ENCODE measurements at places on chromosomes 2 and 18.

GRCh38 chr2:2038746-2039530, 292.1 kb downstream of the MYT1L start:
- DNase-seq, result no peak

DNA sequence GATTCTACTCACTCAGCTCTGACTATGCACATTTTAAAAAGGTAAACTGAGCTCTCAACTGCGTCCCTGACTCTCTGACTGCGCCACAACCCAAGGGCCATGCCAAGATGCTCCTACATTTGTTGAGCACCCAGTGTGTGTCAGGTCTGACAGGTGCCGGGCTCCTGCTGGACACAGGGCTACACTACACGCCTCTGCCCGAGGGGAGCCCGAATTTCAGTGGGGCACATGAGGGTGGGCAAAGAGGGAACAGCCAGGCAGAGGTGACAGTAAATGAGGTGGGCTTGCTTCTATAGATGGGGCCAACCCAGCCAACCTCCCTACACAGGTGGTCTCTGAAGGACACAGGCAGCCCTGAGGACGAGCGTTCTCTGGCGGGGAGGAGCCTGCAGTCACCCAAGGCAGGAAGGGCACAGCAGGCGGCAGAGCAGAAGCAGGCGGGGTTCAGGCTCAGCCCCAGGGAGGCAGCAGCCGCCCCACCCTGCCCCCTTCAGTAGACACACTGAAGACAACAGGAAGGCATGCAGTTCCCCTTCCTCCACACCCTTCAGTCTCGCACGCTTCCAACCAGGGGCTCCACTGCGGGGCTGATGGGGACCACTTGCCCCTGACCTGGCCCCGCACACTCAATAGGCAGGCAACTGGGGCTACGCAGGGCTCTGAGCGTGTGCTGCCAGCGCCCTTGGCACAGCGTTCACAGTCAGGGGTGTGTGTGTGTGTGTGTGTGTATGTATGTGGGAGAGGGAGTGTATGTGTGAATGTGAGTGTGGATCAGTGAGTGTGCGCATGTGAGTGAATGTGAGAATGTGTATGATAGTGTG, 98.4 kb downstream of the UXS1 start:
- no peak for DNase-seq

DNA sequence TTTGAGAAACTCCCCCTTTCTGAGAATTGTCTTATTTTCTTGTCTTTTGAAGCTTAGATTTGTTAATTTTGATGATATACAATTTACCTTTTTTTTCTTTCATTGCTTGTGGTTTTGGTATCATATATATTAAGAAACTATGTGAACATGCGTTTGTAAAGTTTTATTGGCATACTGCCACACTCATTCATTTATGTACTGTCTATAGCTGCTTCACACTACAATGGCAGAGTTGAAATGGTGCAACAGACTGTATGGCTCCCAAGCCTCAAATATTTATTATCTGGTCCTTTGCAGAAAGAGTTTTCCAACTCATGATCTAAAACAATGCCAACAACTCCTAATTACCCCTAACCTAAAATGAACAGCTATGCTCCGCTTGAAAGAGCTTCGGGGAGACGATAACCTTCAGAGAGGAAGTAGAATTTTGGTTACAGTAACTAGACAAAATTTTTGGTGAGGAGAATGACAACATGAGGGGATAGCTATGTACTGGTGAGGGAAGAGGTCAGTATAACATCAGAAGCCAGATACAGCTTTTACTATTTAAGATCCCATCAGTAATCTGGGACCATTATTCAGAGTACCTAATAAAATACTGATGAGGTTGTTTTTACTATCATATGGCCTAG, 16.1 kb downstream of the PPP3R1 start:
- no peak for DNase-seq

GRCh38 chr2:106798826-106799552, 87.0 kb downstream of the ST6GAL2 start:
- DNase-seq, result no peak

DNA sequence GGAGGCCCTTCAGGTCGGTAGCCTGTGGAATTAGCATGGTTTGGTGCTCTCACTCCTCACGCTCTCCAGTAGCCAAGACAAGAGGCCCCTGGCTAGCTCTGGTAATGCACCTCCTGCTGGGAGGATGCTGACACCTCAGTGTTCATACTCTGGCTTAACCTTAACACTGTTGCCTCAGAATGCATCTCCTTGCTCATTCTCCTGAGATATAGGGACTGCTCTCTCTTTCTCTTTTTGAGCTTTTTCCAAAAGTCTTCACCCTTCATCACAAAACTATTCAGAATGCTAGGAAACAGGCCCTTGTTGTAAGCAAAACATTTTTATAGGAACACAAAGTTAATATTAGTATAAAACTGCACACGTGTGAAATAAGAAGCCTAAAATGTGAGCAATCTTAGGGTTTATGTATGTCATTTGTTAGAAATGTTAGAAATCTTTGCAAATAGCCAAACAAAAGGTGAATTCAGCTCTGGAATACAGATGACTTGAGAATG, 17.3 kb upstream of the IMPA2 start:
- no peak for DNase-seq

DNA sequence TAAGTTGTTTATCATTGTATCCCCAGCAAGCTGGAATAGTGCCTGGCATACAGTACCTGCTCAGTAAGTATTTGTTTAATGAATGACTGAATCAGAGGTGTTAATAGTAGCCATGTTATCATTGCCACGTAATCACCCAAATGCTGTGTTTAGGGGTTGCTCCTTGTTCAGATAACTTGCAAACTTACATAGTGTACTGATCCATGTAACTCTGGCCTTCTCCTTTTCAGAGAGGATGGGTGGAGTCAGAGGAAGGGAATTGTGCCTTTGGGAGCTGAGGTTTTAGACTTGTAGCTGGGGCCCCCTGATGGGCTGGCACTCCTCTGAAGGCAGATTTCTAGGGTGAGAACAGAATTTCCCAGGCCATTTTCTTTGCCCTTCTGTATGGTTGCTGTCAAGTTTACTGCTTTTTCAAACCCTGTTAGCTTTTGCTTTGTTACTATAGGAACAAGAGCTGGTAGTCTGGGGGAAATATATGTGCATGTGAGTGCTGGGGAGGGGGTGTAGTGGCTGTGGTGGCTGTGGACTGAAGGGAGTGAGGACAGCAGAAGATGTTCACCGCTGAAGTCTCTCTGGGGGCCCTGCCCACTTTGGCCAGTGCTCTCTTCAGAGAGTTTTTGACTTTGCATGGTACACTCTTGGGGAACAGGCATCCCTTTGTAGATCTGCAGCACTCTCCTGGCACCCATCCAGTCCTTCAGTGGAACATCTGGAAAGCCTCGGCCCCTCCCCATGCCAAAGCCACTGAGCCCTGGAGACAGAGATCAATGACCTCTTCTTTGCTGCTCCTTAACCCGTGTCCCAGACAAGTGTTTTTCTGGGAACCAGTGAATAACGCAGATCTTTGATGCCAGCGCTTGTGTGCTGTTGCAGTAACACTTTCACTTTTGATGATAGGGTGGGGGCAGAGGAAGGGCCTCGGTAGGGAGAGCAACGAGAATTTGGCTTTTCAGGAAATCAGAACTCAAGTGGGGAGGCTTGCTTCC, 209.0 kb downstream of the PRKCE start:
- DNase-seq, result no peak

DNA sequence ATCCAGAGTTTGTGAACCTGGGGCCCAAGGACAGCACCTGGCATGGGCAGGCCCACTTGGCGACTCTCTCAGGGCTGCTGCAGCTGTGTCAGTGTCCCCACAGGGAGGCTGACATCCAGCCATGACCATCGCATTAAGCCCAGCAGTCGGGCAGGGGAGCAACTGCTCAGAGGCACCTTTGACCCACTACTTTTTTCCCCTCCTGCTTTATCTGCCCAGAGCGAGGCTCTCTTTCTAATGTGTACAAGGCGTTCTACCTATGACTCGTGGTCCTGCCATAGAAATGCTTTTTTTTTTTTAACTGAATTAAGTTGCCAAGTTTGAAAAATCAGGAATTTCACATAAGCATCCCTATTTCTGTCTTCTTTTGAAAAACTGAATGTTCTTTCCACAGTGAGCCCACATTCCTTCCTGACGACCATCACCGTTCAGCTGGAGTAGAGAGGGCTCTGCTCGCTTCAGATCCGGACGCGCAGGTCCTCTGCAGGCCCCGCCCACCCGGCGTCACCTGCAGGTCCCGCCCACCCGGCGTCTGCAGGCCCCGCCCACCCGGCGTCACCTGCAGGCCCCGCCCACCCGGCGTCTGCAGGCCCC, 403 bp upstream of the CLUL1 start:
- DNase-seq, result no peak

DNA sequence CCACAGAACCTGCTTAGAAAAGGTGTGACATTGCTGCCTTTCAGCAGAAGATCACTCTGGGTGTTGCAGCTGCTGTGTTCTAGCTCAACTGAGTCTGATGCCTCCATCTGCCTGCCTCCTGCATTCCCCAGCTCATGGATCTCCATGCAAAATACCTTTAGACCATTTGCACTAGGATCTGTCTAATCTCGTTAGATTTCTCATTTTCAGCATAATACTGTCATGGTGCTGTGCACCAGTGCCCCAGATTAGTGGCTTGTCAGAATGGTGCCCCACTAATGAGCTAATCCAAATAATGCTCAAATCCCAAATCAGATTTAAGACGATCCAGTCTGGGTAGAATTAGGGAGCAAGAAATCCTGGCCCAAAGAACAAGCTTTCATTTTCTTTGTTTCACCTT, 284.4 kb upstream of the PARD3B start:
- DNase-seq, result no peak

DNA sequence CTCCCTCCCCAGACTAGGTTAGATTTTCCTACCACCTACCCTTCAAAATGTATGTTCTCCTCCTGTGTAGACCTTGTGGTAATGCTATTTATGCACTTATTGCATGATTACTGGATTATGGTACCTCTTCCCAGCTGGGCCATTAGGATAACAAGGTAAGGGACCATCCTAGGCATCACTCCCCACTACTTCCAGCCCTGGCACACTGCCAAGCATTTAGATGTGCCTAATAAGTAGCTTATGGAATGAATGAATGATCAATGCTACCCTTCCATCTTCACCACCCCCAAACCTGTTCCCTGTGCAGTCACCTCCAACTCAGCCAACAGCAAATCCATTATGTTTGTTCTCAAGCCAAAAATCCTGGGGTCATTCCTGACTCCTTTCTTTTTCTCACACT, 93.4 kb downstream of the C1QL2 start:
- no peak for DNase-seq

DNA sequence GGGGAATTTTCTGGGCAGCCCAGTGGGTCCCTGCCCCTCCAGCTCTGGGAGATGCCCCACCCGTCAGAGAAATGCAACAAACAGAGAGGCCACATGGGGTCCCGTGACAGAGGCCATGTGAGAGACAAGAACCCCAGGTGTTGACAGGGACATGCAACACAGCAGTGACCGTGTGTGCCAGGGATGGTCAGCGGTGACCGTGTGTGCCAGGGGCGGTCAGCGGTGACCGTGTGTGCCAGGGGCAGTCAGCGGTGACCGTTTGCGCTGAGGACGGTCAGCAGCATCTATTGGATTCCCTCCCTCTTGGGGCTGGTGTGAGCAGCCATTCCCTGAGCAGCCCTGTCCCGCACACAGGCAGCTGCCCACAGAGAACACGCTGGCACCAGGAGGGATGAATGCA, 146.6 kb upstream of the OTOS start:
- DNase-seq, result no peak

GRCh38 chr18:30465096-30465495, 577.4 kb downstream of the DSC3 start:
- DNase-seq, result no peak

DNA sequence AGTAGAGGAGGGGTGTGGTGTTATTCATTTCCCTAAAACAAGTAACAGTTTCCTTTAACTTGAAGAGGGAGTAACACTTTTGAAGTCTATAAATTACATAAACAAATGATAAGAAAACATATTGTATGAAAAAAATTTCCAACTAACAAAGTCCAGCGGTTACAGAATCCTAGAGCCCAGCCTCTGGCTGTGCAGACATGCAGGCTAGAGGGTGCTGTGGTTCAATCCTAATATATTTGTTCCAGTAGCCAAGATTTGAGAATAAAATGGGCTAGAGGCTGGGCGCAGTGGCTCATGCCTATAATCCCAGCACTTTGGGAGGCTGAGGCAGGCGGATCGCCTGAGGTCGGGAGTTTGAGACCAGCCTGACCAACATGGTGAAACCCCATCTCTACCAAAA, 56.9 kb downstream of the WDR75 start:
- DNase-seq, result no peak

- no peak for DNase-seq
Observed at GRCh38 chr2:162795312-162795711, 43.3 kb downstream of the KCNH7 start.

GRCh38 chr18:25075331-25075730, 276.6 kb downstream of the ZNF521 start:
- no peak for DNase-seq

- no peak for DNase-seq
Observed at GRCh38 chr2:205914213-205915129, 171.5 kb downstream of the INO80D start.

GRCh38 chr2:236086971-236087465, 81.2 kb downstream of the GBX2 start:
- DNase-seq, result no peak

GRCh38 chr2:106960683-106961161, 74.8 kb upstream of the ST6GAL2 start:
- no peak for DNase-seq

GRCh38 chr2:7210712-7211111, 293.5 kb downstream of the RNF144A start:
- DNase-seq, result no peak

DNA sequence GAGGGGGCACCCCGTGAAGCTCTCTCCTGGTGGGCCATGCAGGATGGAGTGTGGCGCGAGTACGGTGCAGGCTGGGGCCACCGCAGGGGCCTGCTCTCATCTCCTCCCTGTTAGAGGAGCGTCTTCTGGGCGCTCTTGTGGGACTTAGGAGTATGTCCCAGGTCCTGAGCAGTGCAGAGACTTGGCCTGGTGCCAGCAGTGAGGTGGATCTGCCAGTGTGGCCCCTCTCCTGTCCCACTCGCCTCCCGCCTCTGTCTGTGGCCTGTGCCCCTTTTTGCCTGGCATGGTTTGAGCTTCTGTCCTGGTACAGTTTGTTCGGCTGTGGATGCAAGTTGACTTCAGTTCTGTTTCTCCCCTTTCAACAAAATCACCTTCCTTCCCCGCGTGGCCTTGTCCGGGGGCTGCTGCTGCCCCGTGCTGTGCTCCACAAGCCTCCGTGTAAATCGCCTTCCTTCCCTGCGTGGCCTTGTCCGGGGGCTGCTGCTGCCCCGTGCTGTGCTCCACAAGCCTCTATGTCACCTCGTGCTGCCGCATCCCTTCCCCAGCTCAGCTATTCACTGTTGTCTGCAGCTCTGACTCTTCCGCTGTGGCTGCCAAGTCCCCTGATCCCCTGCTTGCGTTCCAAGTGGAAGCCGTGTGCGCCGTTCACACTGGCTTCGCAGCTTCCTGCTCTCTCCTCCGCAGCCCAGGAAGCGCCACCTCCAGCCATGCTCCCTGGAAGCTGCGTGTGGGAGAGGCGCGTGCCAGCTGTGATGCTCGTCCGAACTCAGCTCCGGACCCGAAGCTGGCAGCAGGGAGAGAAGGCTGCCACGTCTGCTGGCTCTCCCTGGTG, 13.7 kb downstream of the LDLRAD4 start:
- DNase-seq, result no peak

Data from GF-D8 (cell line).